ENCODE measurements at places on chromosomes 16 and 17.

- DNase-seq: no peak
Measured at GRCh38 chr17:8889458-8890210, 22.2 kb upstream of the PIK3R6 start.

DNA sequence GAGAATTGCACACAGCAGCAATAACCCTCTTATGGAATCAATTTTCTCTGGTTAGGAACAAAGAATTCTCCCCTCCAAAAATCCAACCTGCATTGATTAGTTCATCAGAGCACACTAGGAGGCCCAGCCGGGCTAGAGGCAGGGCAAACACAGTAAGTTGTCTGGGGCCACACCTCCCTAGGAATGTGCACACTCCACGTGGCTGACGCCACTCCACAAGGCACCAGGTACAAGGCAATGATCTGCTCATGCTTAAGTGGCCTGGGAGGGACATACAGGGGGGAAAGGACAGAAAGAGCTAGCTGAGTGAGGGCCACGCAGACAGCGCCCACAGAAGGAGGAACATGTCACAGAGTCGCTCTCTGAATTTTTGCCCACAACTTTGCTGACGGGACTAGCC, 107.6 kb downstream of the SLC39A11 start:
- DNase-seq: no peak

DNA sequence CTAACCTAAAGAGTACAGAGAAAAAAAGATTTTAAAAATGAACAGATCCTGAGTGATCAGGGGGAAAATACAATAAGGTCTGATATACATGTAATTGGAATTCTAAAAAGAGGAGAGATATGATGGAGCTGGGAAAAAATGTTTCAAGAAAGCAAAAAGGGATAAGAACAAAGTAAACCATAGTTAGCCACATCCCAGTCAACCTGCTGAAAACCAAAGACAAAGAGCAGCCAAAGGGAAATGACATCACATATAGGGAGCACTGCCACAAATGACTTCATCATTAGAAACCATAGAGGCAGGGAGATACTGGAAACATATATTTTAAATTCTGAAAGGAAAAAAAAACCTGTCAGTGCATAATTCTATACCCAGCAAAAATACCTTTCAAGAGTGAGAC, 68.8 kb upstream of the AKTIP start:
- DNase-seq: no peak

DNA sequence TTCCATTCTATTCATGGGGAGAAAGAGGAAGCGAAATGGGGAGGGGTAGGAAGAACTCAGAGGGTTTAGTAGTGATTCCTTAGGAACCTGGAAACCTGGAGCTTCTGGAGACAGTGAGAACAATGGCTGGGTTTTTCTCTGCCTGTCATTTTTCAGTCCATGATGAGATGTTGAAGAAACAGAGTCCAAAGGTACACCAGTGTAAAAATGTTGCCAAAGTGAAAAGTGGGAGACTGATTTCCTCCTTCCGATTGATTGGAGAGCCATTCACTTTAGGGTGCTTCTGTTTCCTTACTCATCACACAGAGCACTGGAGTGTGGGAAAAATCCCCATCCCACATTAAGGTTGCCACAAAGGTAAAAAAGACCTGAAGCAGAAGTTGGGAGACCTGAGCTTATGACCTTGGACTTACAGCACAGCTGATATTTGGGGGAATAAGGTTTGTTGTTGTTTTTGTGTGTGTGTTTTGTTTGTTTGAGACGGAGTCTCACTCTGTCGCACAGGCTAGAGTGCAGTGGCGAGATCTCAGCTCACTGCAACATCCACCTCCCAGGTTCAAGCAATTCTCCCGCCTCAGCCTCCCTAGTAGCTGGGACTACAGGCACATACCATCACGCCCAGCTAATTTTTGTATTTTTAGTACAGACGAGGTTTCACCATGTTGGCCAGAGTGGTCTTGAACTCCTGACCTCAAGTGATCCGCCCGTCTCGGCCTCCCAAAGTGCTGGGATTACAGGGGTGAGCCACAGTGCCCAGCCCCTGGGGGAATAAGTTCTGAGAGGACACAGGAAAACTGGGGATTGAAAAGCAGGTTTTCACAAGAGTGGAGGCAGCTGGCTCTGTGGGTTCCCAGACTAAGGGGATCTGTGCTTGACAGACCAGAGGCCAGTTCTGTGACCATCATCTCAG, 1.4 kb upstream of the DHX8 start:
- no peak for DNase-seq

DNA sequence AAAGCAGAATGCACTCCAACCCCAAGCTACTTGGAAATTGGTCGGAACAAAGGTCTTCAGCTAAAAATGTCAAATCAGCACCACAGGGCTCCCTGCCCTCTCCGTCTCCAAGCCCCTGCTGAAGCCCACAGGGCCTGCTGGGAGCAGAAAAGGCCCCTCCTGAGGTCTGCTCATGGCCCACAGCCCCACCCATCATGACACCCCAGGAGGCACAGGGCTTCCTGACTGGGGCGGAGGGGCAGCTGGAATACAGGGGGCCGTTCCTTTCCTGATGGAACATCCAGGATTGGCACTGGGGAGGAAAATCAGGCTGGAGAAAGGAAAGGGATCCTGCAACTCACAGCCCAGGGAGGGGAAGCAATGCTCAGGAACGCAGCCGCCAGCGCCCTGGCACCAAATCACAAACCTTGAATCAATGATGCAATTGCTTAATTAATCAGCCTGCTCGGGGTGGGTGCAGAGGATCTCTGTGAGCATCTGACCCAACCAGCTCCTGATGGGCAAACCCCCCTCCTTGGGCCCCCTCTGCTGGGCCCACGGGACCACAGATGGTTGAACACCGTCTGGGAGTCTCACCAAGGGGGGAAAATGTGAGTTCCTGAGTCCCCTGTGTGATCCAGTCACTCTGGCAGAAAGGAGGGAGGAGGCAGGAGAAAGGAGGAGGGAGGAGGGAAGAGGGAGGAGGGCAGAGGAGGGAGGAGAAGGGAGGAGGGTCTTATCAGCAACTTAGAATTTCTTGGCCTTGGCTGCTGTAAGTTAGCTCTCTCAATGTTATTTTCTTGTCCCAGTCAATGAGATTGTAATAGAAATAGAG, 155.5 kb downstream of the ZNF423 start:
- DNase-seq: no peak

- no peak for DNase-seq
Measured at GRCh38 chr17:68870161-68870826, 84.9 kb downstream of the ABCA8 start.

- DNase-seq: no peak
Measured at GRCh38 chr17:8105957-8106398, 12.3 kb downstream of the ALOXE3 start.

GRCh38 chr17:21164620-21165019, 37.9 kb downstream of the DHRS7B start:
- no peak for DNase-seq

DNA sequence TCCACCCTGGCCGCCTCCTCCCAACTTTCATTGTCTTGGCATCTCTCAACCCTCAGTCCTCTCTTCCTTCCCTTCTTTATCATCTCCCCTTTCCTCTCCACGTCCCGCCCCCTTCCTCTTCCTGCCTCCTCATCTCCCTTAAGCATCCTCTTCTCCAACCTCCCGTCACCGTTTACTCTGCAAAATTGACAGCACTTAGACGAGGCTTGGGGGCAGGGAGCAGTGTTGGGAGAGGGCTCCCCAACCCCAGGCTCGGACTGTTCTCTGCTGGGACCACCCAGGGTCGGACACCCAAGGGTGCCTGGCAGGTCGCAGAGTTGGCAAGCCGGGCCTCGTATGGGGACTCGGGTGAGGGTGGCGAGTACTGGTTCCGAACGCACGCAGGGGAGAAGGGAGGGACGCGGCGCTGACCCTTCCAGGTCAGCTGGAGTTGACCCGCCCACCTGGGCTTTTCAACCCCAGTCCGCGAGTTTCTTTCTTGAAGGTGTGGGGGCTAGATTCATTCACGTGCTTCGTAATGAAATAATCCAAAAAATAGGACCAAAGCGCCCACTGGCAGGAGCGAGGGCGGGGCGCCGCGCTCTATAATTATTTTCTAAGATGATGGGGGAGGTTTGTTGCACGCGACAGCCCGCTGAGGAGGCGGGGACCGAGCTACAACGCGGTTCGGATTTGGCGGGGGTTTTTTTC, 775 bp upstream of the PAGR1 start:
- DNase-seq: peak; percentile 22

- no peak for DNase-seq
Measured at GRCh38 chr17:42857389-42857788, 6.4 kb downstream of the AOC3 start.

GRCh38 chr17:39935909-39936308, 8.4 kb downstream of the LRRC3C start:
- DNase-seq: no peak

DNA sequence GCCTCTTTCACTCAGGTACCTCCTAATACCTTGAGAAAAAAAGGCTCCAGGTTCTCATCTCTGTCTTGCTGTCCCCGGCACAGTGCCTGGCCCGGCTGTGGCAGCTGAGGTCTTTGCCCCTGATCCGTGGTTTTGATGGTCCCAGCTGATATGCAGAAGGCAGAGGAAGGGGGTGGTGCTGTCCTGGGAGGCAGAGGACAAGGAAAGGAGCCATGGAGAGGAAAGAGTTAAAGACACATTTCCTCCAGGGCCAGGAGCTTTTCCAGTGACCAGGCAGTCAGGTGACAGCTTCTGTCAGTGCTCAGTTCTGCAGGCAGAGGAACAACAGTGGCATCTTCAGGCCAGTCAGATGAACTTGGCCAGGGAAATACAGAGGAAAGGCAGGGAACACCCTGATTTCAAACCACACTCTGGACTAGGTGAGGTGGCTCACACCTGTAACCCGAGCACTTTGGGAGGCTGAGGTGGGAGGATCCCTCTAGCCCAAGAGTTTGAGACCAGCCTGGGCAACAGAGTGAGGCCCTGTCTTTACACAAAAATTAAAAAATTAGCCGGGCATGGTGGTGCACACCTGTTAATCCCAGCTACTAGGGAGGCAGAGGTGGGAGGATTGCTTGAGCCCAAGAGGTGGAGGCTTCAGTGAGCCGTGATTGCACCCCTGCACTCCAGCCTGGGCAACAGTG, 3.3 kb upstream of the COG1 start:
- DNase-seq: peak; percentile 13

DNA sequence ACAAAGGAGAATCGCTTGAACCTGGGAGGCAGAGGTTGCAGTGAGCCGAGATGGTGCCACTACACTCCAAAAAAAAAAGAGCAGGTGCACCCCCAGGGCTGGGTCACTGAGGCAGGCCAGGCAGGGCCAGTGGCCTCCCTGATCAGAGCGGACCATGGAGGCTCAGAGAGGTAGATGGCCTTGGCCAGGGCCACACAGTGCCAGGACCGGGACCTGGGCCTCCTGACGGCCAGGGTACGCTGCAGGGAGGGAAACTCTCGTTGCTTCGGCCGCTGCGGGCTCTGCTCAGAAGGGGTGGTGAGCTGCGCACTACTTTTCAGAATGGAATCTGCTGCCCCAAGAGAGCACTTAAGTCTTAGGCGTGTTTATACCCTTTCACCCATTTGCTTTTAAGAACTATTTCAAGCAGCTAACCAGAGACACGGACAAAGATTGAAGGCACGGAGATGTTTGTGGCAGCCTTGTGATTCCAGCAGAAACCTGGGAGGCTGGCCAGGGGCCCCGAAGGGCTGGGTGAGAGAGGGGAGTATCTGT, 17.1 kb downstream of the MYO1C start:
- DNase-seq: no peak

DNA sequence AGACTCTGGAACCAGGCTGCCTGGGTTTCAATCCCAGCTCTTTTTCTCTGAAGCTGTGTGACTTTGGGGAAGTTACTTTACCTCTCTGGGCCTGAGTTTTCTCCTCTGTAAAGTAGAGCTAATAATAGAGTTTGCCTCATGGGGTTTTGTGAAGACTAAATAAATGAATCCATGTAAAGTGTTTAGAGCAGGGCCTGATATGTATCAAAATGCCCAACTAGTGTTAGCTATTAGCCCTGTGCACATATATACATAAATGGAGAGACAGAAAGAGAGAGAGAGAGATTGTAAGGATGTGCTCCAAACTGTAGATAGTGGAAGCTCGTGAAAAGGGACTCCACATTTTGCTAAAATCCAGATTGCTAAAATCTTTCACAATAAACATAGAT, 44.8 kb upstream of the HAPSTR1 start:
- no peak for DNase-seq

DNA sequence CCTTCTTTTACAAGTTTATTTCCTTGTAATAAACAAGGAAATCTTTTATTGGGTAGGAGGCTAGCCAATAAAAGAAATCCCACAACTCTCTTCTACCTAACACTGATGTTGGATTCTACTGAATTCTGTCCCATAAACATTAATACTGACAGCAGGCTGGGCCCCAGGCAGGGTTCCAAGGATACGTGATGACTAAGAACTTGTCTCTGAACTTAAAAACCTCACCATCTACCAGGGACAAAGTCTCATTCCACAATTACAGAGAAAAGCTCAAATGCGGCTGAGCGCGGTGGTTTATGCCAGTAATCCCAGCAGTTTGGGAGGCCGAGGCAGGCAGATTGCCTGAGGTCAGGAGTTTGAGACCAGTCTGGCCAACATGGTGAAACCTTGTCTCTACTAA, 64.9 kb downstream of the ARHGAP17 start:
- DNase-seq: no peak

DNA sequence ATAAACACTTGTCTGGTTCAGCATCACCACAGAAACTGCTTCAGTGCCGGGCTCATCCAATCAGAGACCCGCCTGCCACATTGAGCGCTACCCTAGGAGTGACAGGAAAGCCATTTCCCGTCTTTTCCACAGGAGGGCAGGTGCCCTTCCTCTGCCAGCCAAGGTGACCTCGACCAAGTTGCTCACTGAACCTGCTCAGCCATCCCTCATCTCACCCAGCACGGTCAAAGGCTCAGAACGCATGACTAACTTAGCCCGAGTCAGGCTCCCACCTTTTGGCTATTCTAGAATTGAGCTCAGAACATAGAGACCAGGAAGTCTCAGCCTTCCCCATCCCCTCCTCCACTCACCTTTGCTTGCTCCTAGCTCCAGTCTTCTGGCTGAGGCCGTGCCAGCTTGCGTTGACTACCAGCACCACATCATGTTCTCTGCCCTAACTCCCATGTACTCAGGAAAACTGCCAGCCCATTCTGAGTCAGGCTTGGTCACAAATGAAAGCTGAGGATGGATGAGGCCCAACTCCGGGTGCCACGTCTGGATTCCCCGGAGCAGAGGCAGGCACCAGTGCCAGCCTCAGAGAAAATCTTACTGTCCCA, 15.6 kb downstream of the MRPS23 start:
- no peak for DNase-seq

GRCh38 chr17:78952706-78953105, 27.0 kb downstream of the LGALS3BP start:
- no peak for DNase-seq

Measured in NAMALWA (cell line).